Activated CD8-positive, alpha-beta memory T cell treated with anti-CD3 and anti-CD28 coated beads for 24 hours (primary cell): ENCODE measurements at places on chromosomes 16 and 17.

DNA sequence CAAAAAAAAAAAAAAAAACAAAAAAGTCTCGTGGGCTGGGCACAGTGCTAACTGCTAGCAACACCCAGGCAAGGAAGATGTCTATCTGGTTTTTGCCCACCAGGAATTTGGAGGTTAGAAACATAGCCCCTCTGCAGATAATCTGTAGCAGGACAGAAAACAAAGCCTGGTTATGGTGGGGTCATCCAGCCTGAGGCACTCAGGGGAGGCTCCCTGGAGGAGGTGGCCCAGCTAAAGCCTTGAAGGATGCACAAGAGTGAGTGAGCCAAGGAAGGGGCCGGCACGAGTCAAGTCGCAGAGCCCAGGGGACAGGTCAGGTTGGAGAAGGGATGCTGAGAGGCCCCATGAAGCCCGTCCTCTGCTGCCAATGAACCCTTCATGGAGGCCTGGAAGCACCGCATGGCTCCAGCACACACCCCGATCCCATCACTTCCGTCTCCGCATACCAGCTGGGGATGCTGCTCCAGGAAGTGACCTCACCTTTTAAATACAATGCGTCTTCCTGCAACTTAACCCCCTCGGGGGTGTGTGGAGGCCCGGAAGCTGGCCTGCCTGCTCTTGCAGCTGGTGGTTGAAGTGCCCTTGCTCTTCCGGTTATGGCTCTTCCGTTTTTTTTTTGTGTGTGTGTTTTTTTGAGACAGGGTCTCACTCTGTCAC lies 86.5 kb downstream of the ENGASE start:
- peak; percentile 60 for DNase-seq

DNA sequence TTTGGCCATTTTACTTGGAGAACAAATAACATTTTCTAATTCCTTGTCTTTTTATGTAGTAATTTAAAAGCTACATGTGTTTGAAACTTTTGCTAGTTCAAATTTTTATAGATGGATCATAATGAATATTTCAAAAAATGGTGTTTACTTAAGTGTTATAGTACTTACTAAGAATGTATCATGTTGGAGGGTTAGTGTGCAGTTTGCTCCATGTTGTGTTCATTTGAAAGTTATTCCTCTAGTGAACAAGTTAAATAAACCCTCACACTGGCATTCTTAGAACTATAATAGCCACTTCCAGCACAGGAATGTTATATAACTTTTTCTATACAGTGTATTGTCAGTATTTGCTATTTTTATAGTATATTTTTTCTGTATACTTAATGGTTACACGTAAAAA lies 62.8 kb downstream of the MRTFB start:
- no peak for DNase-seq

GRCh38 chr17:55432358-55433028 lies 10.9 kb upstream of the MMD start:
- no peak for DNase-seq

- DNase-seq: no peak
Observed at GRCh38 chr16:86869288-86870022, 291.1 kb downstream of the FOXL1 start.

GRCh38 chr17:7017827-7018200 lies 5.0 kb upstream of the BCL6B start:
- DNase-seq: no peak

GRCh38 chr16:78553268-78554039 lies 454.0 kb downstream of the WWOX start:
- DNase-seq: no peak

- no peak for DNase-seq
Observed at GRCh38 chr17:34652021-34652555, 72.7 kb downstream of the TMEM132E start.

DNA sequence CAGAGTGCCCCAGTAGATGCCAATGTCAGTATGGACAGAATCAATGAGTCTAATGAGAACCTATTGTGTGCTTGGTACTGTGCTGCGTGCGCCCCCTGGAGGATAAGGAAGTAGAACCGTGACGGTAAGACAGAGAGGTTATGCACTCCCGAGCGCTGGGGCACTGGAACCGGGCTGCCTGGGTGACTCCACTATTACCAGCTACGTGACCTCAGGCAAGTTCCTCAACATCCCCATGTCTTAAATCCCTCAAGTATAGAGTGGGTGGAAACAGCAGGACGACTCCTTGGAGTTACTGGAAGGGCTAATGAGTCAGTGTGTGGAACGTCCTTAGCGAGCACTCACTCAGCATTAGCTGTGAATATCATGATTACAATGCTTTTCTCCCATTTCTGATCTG lies 16.2 kb downstream of the CHST4 start:
- DNase-seq: peak; percentile 76

- no peak for DNase-seq
Observed at GRCh38 chr17:36575028-36575427, 16.7 kb upstream of the DHRS11 start.
